CD4-positive, alpha-beta T cell treated with Interleukin-12 subunit alpha and Interleukin-12 subunit beta, for 1 hour (primary cell): ENCODE measurements at places on chromosomes 7 and 10.

GRCh38 chr10:103546401-103546800 lies 52.9 kb downstream of the NEURL1 start:
- DNase-seq = no peak

DNA sequence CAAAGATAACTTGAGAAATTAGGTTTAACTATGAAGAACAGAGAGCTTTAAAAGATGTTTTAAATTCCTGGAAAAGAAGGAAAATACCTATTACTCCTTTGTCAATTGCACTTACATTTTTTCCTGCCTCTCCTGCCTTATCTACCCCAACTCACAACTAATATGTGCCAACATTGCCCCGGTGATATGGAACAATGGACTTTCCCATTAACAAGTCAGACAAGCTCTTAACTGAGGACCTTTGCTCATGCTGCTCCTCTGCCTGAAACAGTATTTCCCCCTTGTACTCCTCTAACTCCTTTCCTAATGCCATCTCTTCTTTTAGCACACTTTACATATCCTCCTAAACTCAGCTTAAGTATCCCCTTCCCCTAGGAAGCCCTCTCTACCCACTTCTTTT lies 4.8 kb upstream of the ACTA2 start:
- DNase-seq = no peak

GRCh38 chr10:6642876-6643275 lies 62.8 kb upstream of the PRKCQ start:
- DNase-seq = no peak

GRCh38 chr7:44322631-44323363 lies 2.6 kb downstream of the CAMK2B start:
- DNase-seq = no peak

GRCh38 chr10:127091354-127091753 lies 105.0 kb downstream of the INSYN2A start:
- no peak for DNase-seq

GRCh38 chr10:609868-610545 lies 79.5 kb downstream of the DIP2C start:
- DNase-seq = no peak

DNA sequence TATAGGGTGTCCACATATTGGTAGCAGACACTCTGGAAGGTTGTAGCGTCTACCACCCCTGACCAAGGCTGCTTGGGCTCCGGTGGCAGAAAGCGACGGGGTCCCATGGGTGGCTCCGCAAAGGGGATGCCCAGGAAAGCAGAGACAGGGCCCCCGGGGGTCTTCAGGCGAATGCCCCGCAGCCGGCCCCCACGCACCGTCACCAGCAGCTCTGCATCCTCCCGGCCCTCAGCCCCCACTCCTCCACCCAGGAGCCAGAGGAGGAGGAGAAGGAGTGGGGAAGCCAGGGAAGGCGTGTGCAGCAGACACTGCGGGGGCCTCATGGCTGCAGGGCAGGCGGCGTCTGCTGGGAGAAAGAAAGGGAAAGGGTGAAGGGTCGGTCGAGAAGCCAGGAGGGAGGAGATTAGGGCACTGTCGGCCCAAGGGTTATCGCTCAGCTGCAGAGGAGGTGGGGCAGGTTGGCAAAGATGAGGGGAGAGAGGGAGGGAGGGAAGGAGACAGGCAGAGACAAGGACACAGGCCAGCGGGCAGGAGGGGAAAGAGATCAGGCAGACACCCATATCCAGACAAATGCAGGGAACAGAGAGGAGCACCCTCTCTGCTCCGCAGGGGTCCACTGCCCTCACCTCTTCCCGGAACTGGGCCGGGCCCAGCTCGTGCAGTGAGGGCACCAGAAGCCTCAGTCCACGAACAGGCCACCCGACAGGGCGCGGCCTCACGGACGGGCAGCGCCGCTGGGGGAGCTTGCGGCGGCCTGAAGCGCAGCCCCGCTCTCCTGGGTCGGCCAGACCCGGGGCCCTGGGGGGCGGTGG lies 1.6 kb downstream of the ACHE start:
- no peak for DNase-seq
